ENCODE measurements at places on chromosomes 2 and 18. TPM values are rescaled to one million over a fixed set of nuclear protein-coding genes. Genes with fewer than 3 reads are reported as not detected.

DNA sequence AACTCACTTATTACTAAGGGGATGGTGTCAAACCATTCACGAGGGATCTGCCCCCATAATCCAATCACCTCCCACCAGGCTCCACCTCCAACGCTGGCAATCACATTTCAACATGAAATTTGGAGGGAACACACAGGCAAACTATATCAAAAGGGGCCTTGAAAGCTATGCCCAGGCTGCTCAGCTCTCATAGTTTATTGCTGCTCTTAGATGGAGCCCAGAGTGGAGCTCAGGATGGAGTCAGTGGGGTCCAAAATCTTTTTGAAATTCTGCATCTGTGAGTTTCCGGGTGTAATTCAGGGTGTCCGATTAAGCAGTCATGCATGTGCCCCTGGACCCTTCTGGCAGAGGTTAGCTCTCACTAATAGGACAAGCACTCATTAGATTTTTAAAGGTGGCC is 24.3 kb downstream of the RHOB start:
- DNase-seq: no peak

DNA sequence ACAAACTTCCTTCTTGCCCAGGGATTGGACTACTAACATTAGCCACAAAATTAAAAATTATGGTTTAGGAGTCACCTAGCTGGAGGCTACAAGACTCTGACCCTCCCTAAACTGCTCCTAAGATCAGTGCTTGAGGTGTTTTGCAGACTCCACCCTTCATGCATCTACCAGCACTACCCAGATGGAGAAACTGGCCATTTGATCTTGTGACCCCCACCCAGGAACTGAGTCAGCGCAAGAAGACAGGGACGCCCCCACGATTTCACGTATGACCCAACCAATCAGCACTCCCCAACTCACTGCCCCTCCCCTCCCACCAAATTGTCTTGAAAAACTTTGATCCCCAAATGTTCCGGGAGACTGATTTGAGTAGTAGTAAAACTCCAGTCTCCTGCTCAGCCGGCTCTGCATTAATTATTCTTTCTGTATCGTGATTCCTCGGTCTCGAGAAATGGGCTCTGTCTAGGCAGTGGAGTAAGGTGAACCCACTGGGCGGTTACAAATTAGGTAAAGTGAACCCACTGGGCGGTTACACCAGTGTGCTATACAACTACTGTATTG is 40.1 kb upstream of the CCDC88A start:
- DNase-seq: no peak

The PAIP2B gene
- 0.03 TPM for total RNA-seq

GRCh38 chr2:98455494-98455976 is 10.9 kb downstream of the INPP4A start:
- no peak for DNase-seq

GRCh38 chr2:128406736-128407554 is 88.3 kb upstream of the HS6ST1 start:
- DNase-seq: no peak

GRCh38 chr2:109295070-109295780 is 166.2 kb downstream of the SH3RF3 start:
- no peak for DNase-seq

- DNase-seq: no peak
Measured at GRCh38 chr2:85180322-85181133, 47.3 kb downstream of the TCF7L1 start.

DNA sequence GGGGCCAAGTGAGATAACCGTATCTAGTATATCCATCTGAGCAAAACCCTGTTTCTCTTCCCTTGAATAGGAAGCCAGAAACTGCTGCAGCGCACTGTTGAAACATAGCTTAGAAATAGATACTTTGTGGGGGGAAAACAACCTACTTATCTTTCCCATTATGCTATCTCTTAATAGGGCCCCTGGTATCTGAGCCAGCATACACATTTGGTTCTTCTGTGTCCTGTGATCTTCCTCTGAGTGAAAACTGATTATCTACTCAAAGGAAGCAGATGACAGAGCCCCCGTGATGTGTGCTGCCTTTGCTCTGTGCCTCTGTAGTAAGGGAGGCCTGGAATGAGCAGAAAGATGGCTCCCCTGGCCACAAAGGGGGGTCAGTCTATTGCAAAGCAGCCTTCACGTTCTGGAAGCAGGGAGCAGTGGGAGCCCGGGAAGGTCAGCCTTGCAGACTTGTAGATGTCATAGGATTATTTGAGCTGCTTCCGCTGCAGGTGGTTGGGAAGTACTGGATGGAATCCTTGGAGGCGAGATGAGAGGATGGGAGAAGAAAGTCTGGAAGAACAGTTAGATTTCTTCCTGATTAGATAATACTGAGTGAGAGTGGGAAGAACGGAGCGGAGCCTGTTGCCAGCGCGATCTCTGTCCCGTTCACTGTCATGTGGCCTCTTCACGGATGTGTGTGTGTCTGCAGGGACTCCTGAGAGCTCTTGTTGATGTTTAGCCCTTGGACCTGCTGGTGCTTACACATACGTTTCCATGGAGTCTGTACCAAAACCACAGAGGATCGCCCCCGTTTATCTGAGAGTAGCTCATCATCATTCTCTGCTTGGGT is 150.1 kb downstream of the AGAP1 start:
- DNase-seq: no peak

DNA sequence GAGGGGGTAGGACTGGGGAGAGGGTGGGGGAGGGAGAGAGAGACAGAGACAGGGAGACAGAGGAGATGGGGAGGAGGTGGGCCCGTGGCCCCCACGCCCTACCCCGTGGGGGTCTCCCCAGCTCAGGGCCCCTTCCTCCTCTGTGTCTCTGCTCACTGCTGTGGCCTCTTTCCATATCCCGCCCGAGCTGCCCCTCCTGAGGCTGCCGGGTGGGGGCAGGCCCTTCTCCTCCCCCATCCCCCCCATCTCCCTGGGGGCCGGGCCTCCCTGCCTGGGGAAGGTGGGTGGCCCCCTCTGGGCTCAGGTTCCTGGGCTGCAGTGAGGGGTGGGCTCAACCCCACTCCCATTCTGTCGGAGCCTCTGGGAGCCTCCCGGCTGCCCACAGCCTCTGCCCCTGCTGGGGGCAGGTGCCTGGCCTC is 332 bp upstream of the PDCD1 start:
- DNase-seq: no peak

DNA sequence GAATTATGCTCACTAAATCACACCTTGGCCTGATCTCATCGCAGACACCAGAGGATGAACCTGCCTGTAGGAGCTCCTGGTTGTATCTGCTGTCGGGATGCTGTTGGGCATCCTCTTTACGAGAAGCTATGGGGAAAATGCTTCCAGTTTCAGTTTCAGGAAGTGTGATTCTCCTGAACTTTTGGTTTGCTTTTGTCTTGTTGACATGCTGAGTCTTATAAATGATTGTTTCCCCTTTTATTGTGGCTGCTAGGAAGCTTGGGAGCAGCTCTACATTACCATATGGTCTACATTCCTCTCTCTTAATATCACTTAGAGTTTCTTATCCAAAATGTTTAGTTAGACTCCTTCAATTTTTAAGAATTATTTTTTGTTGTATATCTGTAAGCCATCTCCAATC is 227.5 kb downstream of the MTX2 start:
- DNase-seq: no peak

DNA sequence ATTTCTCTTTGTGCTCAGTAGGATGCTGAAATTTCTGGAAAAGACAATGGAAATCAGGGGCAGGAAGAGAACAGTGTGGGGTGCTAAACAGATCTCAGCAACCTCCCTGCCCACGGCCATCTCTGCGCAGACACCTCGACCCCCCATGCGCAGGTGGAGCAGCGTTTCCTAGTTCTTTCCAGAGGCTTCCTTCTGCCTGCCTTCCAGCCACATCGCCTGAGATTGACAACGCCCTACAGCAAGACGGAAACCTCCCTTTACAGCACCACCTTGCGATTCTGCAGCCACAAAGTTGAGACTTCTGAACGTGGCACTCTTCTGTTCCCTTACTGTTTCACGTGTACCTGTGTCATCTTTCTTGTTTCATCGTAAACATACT is 31.4 kb upstream of the CASP8 start:
- DNase-seq: no peak

The ELOA2 gene
- total RNA-seq: not detected
